ENCODE measurements at places on chromosomes 16 and 17. TPM values are rescaled to one million over a fixed set of nuclear protein-coding genes. Genes with fewer than 3 reads are reported as not detected.

Gene SAMD14
- 0.22 TPM for total RNA-seq

Gene PERCC1
- not detected for total RNA-seq

Gene CTDNEP1
- total RNA-seq: 254 TPM

Gene ULK2
- total RNA-seq: 15.3 TPM

Gene TEKT5
- total RNA-seq: not detected

Gene ATP1B2
- total RNA-seq: 0.33 TPM
